ENCODE measurements at places on chromosomes 16 and 17.

- DNase-seq = peak; percentile 89
These were observed 33.3 kb downstream of the JPH3 start for GRCh38 chr16:87635541-87636049.

GRCh38 chr17:50185631-50186471, 15.6 kb downstream of the COL1A1 start:
- DNase-seq = no peak

DNA sequence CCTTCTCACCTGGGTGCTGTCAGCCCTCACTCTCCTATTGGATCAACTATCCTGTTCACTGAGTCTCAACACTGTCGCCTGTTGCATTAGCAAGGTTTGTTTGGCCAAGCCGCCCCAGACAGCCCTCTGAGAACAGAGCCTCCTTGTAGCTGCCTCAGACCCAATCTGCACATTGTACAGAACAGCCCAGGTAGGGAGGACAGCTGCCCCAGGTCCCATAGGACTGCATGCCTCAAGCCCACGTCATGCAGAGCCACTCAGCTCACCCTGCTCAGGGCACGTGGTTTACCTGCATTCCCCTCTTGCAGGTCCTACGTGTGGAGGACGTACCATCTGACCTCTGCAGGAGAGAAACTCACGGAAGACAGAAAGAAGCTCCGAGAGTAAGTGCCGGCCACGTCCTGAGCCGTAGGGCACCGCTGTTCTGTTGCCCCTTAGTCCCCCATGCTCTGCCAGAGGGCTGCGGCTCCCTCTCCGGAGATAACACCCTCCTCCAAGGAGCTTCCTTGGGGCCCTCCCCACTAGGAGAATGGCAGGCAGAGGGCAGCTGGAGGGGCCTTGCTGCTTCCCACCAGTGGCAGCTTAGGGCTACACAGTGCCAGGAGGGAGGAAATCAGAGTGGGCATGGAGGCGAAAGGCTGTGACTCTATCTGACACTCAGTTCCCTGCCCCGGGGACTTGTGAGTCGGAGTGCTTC, 2.8 kb downstream of the SNRNP25 start:
- no peak for DNase-seq

GRCh38 chr17:49989518-49989880, 5.5 kb downstream of the DLX3 start:
- peak; percentile 28 for DNase-seq

DNA sequence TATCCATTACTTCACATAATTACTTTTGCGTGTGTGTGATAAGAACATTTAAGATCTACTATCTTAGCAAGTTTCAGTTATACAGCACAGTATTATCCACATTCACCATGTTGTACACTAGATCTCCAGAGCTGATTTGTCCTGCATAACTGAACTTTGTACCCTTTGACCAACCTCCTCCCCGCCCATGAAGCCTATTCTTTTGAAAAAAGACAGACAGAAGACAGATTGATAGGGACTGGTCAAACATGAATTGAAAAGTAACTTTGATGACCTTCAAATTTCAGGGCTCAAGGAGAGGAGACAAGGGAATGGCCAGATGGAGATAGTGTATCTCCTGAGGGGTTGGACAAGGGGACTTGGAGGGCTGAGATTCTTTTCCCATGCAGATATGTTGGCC, 96.3 kb downstream of the CMC2 start:
- no peak for DNase-seq

GRCh38 chr17:63476854-63477479, at the start of gene ACE:
Gene ACE, plus strand, starts transcription at chr17:63477061. Its CDS starts 34 bp downstream, at chr17:63477095.
- DNase-seq = peak; percentile 88

- DNase-seq = no peak
These were observed 129.5 kb downstream of the PRKCA start for GRCh38 chr17:66431910-66432309.

GRCh38 chr17:32342603-32343325, 791 bp upstream of the C17orf75 start:
- no peak for DNase-seq

- peak; percentile 69 for DNase-seq
These were observed 32.1 kb downstream of the ABR start for GRCh38 chr17:1147664-1148063.

- DNase-seq = no peak
These were observed 522.5 kb upstream of the CDH5 start for GRCh38 chr16:65843941-65844340.

- no peak for DNase-seq
These were observed 90.5 kb upstream of the ZNF469 start for GRCh38 chr16:88292007-88292970.

DNA sequence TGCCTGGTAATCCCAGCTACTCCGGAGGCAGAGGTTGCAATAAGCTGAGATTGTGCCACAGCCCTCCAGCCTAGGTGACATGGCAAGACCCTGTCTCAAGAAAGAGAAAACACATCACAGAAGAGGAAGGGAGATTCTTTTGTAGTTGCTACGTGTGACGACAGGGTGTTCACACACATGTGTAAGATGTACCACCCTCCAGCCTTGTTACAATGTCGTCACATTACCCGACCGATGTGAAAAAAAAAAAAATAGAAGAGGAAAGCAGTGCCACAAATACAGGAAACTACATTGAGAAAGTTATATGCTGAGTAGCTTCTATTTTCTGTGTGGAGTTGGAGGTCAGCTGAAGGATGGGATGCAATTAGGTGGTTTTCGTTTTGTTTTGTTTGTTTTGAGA, 56.0 kb downstream of the CLUH start:
- no peak for DNase-seq

DNA sequence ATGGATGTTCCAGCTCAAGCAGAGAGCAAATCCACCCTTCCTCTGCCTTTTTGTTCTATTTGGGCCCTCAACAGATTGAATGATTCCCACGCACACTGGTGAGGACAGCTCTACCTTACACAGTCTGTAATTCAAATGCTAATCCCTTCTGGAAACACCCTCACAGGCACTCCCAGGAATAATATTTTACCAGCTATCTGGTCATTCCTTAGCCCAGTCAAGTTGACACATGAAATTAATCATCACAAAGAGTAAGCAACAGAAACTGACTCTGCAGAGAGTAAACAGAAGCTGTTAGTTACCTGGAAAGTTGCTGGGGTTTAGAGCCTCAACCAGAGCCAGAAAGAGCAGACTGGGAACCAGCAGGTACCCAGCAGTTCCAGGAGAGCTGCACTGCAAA, 75.5 kb upstream of the MMP2 start:
- DNase-seq = no peak

DNA sequence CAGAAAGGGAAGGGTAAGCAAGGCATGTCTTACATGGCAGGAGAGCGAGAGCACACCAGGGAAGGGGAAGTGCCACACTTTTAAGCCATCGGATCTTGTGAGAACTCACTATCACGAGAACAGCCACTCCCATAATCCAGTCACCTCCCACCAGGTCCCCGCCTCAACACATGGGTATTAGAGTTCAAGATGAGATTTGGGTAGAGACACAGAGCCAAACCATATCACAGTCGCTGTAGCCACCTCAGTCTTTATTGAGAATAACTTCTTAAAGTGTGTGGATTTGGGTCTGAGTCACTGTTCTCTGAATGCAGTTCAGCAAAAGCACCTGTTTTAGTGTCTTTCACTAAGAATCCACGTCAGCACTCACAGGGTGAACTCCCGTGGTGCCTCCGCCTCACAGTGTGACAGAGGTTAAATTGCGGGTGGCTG, 195.2 kb upstream of the CHMP6 start:
- DNase-seq = no peak

DNA sequence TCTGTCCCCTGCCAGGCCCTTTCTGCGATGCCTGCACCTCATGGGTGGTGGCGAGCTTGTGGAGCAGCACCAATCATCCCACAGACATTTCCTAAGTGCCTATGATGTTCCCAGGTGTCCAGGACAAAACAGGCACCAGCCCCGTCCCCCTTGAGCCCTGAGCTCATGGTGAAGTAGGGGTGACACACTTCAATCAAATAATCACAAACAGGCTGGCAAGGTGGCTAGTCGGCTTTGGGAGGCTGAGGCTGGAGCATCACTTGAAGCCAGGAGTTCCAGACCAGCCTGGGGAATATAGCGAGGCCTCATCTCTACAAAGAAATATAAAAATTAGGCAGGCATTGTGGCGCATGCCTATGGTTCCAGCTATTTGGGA, 748 bp upstream of the PRSS8 start:
- DNase-seq = no peak
